ENCODE measurements at places on chromosomes 5 and 9. TPM values are rescaled to one million over a fixed set of nuclear protein-coding genes. Genes with fewer than 3 reads are reported as not detected.

IRX2 gene
- total RNA-seq = 20.6 TPM

DNA sequence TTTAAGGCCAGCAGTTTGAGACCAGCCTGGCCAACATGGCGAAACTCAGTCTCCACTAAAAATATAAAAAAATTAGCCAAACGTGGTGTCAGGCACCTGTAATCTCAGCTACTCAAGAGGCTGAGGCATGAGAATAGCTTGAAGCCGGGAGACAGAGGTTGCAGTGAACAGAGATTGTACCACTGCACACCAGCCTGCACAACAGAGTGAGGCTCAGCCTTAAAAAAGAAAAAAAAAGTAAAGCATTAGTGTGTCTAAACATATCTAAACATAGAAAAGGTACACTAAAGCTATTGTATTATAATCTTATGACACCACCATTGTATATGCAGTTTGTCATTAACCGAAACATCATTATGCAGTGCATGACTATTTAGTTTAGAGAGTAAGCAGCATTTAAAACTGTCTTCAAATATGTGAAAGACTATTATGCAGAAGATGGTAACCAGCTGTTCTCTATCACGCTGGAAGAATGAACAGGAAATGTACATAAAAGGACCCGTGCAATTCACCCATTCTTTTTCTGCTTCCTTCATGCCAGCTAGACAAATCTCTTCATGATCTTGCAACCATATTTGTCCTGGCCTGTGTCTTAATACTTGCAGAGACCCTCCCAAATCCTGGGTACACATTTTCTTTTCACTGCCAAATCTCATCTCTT, 58.6 kb downstream of the ITGA1 start:
- no peaks in the 10 kb centered on the region for H3K36me3 ChIP-seq
- no peaks in the 10 kb centered on the region for H3K4me1 ChIP-seq
- H3K27me3 ChIP-seq = no peaks in the 10 kb centered on the region
- H3K27ac ChIP-seq = no peak overlapping the region
- DNase-seq = no peak
- no peak overlapping the region for H3K4me3 ChIP-seq

DNA sequence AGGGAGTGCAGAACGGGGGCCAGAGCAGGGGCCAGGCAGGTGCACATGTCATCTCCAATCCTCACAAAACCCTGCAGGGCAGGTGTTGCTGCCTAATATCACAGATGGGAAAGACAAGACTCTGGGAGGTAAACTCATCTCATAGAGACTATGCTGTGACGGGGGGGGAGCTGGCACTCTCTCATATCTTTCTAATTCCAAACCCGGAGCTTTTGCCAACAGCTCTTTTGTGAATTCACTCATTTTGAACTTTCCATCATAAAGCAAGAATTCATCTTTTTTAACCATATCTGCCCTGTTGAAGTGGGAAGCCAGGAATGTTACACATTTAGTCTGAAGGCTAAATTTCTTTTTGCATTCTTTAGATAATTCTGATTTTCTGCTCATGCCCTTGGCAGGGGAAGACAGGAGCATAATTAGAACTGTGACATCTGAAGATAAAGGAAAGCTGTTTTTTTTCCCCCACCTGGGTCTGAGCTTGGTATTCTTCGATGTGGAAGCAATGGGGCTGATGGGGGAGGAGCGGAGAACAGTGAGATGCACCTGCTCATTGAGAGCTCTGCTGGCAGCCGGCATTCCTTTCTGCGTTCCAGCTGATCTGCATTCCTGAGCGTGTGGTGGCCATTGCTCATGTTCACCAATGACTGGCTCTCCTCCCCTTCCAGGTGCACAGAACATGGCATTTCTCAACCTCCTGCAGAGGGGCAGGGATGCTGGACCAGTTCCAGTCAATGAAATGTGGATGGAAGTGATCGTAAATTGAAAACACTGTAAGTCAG, 159.2 kb downstream of the NSG2 start:
- no peak for DNase-seq
- no peaks in the 10 kb centered on the region for H3K4me1 ChIP-seq
- no peaks in the 10 kb centered on the region for H3K27me3 ChIP-seq

- no peaks in the 10 kb centered on the region for H3K4me1 ChIP-seq
- peak overlapping the region; percentile 40 for H3K27ac ChIP-seq
- DNase-seq = no peak
- H3K36me3 ChIP-seq = no peaks in the 10 kb centered on the region
- no peak overlapping the region for H3K4me3 ChIP-seq
Observed at GRCh38 chr5:50745221-50745910, 78.9 kb downstream of the PARP8 start.

DNA sequence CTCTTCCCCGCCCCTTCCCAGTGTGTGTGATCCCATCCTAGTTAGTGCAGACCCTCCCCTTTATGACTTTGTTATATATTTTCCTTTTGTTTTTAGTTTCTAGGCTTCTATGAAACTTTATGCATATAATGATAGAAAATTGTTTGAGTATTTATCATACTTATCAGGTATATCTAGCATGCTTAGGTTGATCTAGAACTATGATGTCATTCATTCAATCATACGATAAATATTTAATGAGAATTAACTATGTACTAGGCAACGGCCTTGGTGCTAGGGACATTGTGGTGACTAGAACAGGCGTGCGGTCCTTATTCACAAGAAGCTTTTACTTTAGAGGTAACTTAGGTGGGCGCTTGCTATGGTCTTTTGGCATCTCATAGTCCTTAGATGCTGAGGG, 13.6 kb upstream of the ANKRD55 start:
- no peaks in the 10 kb centered on the region for H3K27me3 ChIP-seq
- H3K4me3 ChIP-seq = no peak overlapping the region
- no peaks in the 10 kb centered on the region for H3K36me3 ChIP-seq
- H3K27ac ChIP-seq = no peak overlapping the region
- DNase-seq = no peak

DNA sequence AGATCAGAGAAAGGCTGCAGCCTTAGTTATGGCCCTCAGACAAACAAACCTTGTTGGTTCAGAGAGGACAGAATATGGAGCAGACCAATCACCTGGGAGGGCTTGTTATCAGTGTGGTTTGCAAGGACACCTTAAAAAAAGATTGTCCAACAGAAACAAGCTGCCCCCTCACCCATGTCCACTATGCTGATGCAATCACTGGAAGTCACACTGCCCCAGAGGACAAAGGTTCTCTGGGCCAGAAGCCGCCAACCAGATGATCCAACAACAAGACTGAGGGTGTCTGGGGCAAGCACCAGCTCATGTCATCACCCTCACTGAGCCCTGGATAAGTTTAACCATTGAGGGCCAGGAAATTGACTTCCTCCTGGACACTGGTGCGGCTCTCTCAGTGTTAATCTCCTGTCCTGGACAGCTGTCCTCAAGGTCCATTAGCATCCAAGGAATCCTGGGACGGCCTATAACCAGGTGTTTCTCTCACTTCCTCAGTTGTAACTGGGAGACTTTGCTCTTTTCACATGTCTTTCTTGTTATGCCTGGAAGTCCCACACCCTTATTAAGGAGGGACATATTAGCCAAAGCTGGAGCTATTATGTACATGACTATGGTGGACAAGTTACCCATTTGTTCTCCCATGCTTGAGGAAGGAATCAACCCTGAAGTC, 36.9 kb upstream of the TBCA start:
- H3K4me1 ChIP-seq = no peaks in the 10 kb centered on the region
- no peak for DNase-seq
- H3K27me3 ChIP-seq = no peaks in the 10 kb centered on the region
- H3K27ac ChIP-seq = no peak overlapping the region
- H3K4me3 ChIP-seq = no peak overlapping the region

NTNG2 gene
- 37.4 TPM for total RNA-seq

GRCh38 chr9:83027153-83027891, 35.6 kb downstream of the RASEF start:
- H3K36me3 ChIP-seq = no peaks in the 10 kb centered on the region
- H3K27ac ChIP-seq = no peak overlapping the region
- no peak overlapping the region for H3K4me3 ChIP-seq
- no peaks in the 10 kb centered on the region for H3K4me1 ChIP-seq
- no peak for DNase-seq

- no peak overlapping the region for H3K4me3 ChIP-seq
- H3K36me3 ChIP-seq = no peaks in the 10 kb centered on the region
- no peaks in the 10 kb centered on the region for H3K27me3 ChIP-seq
- H3K27ac ChIP-seq = no peak overlapping the region
Observed at GRCh38 chr5:118687100-118687499, 301.2 kb downstream of the DTWD2 start.

- no peaks in the 10 kb centered on the region for H3K36me3 ChIP-seq
- no peaks in the 10 kb centered on the region for H3K4me1 ChIP-seq
- H3K27me3 ChIP-seq = no peaks in the 10 kb centered on the region
- no peak overlapping the region for H3K4me3 ChIP-seq
Observed at GRCh38 chr5:6273090-6273735, 105.1 kb downstream of the MED10 start.

PCDHB6 gene
- 0.87 TPM for total RNA-seq

GABRB2 gene
- not detected for total RNA-seq

- no peaks in the 10 kb centered on the region for H3K4me1 ChIP-seq
- no peak overlapping the region for H3K4me3 ChIP-seq
- H3K36me3 ChIP-seq = no peaks in the 10 kb centered on the region
- no peak for DNase-seq
Observed at GRCh38 chr5:18652404-18653215, 1018.4 kb downstream of the TAF11L14 start.

DNA sequence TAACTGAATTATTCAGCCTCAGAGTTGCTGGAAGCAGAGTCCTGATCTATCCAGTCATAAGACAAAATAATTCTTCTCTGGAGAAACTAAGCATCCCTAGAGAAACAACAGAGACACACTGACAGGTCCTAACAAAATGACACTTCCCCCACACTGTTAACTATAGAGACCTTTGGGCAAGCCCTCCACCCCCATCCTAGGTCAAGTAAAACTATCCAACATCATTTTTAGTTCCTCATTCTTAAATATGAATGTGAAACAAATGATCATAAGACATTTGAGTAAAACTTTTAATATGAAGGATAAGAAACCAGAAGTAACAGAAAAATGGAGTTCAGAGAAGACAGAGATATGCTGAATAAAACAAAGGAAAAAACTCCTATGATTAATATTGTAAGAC, 30.9 kb downstream of the CNTLN start:
- no peak for DNase-seq
- H3K4me1 ChIP-seq = no peaks in the 10 kb centered on the region
- no peaks in the 10 kb centered on the region for H3K36me3 ChIP-seq
- H3K4me3 ChIP-seq = no peak overlapping the region
- no peak overlapping the region for H3K27ac ChIP-seq

TAF11L11 gene
- total RNA-seq = not detected

DNA sequence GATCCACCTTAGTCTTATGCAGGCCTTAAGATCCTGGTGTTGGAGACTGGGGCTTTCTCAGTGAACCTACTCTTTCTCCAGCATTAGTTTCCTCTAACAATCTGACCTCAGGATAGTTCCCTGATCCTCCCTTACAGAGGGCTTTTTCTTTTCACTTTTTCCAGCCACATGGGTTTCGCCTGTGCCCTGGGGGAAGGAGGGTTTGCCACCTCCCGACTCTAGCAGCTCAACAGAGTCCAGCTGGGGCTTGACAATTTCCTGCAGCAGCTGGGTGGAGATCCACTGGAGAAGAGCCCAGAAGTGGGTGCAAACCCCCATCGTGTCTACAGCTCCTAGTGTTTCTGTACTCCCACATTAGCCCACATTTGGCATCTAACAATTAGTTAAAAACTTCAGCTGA, 7.6 kb upstream of the TMEM252 start:
- H3K27ac ChIP-seq = no peak overlapping the region
- DNase-seq = no peak
- H3K4me3 ChIP-seq = no peak overlapping the region
- H3K36me3 ChIP-seq = no peaks in the 10 kb centered on the region
- H3K27me3 ChIP-seq = no peaks in the 10 kb centered on the region

- H3K27ac ChIP-seq = no peak overlapping the region
- DNase-seq = no peak
- H3K36me3 ChIP-seq = no peaks in the 10 kb centered on the region
- peaks cover 5% of the 10 kb centered on the region for H3K27me3 ChIP-seq
- no peak overlapping the region for H3K4me3 ChIP-seq
Observed at GRCh38 chr9:126150411-126151030, 176.1 kb upstream of the MVB12B start.

GRCh38 chr5:135747824-135748223, 86.6 kb upstream of the SLC25A48 start:
- H3K4me1 ChIP-seq = no peaks in the 10 kb centered on the region
- H3K4me3 ChIP-seq = no peak overlapping the region
- DNase-seq = no peak
- no peak overlapping the region for H3K27ac ChIP-seq

DNA sequence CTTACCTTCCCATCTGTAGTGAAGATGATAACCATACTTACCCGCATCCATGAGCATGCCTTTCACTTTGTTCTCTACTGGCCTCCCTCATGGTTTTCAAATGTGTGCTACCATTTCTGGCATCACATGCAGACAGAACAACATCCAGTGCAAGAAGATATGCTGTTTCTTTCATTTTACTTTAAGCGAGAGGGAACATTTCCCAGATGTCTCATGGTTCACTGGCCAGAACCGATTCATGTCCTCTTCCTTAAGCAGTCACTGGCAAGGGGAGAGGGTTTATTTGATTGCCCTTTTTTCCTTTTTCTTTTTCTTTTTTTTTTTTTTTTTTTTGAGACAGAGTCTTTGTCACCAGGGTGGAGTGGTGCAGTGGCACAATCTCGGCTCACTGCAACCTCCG, 37.7 kb downstream of the ARRDC3 start:
- no peak overlapping the region for H3K4me3 ChIP-seq
- H3K27me3 ChIP-seq = no peaks in the 10 kb centered on the region
- no peaks in the 10 kb centered on the region for H3K4me1 ChIP-seq
- H3K36me3 ChIP-seq = no peaks in the 10 kb centered on the region

DNA sequence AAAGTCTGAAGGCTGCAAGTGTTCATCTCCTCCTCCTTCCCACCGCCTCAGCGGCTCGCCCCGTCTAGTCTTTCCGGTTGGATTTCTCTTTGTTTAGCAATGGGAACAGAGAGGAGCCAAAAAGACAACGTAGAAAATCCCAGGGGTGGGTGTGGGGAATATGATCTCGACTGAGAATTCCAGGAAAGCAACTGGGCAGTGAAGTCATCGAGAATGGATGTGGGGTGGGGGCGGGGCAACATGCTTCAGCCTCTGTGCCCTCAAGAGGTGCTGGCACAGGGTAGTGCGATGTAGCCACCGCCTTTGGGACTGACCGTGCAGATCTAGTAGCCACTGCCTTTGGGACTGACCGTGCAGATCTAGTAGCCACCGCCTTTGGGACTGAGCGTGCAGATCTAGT, 12.9 kb downstream of the MSX2 start:
- no peaks in the 10 kb centered on the region for H3K4me1 ChIP-seq
- no peak for DNase-seq
- no peak overlapping the region for H3K27ac ChIP-seq
- peaks cover 11% of the 10 kb centered on the region for H3K27me3 ChIP-seq
- H3K4me3 ChIP-seq = no peak overlapping the region
- H3K36me3 ChIP-seq = no peaks in the 10 kb centered on the region

DNA sequence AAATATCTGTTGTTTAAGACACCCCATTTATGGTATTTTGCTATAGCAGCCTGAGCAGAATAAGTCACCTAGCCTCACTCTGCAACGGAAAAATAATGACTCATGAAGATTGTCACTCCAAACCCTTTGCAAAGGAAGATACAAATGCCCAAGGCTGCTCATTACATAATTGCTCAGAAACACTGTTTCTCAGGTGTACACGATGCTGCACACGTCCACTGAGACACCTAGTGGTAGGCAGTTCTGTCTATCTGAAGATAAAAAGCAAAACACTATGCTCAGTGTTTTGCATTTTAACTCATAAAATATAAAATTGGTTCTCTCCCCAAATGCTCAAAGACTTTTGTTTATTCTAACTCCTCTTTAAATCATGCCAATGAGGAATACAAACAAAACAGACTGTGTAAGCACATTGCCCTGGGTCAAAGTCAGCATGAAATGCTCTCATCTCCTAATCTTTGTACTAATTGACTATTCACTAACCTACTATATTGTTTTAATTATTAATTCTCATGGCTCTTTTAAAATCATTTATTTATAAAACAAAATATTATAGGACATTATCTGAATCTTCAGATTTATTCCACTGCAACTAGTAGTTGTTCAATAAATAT, 7.7 kb upstream of the TSLP start:
- no peaks in the 10 kb centered on the region for H3K27me3 ChIP-seq
- H3K36me3 ChIP-seq = no peaks in the 10 kb centered on the region
- no peak overlapping the region for H3K4me3 ChIP-seq

All from prostate gland (tissue), 2 donors.